Sigmoid colon (tissue), 7 donors: ENCODE measurements at places on chromosomes 12 and 14.

DNA sequence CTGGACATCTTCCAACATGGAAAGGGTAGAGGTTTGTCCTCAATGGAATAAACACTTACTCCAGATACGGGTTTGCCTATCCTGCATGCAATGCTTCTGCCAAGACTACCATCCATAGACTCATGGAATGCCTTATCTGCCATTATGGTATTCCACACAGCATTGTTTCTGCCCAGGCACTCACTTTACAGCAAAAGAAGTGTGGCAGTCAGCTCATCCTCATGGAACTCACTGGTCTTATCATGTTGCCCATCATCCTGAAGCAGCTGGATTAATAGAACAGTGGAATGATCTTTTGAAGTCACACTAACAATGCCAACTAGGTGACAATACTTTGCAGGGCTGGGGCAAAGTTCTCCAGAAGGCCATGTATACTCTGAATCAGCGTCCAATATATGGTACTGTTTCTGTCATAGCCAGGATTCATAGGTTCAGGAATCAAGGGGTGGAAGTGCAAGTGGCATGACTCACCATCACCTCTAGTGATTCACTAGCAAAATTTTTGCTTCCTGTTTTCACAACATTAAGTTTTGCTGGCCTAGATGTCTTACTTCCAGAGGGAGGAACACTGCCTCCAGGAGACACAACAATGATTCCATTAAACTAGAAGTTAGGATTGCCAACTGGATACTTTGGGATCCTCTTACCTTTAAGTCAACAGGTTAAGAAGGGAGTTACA is 140.4 kb downstream of the SLC35F4 start:
- no peak for DNase-seq

DNA sequence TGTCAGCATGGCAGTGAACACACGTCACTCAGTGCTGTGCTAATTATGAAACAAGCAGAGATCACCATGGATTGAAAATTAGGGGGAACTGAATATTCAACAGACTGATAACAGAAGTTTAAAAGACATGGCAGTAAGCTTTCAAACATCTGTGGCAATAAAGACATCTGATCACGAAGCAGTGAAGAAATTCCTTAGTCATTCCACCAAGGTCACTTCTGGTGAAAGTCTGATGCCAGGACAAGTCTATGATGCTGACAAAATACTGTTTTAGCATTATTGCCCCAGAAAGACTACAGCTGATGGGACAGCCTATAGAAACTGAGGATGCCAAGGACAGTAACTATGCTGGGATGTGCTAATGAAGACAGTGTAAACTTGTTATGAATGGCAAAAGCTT is 126.9 kb upstream of the RBM19 start:
- DNase-seq, result no peak

GRCh38 chr12:65656891-65657351 is 167.4 kb upstream of the HMGA2 start:
- DNase-seq, result no peak

DNA sequence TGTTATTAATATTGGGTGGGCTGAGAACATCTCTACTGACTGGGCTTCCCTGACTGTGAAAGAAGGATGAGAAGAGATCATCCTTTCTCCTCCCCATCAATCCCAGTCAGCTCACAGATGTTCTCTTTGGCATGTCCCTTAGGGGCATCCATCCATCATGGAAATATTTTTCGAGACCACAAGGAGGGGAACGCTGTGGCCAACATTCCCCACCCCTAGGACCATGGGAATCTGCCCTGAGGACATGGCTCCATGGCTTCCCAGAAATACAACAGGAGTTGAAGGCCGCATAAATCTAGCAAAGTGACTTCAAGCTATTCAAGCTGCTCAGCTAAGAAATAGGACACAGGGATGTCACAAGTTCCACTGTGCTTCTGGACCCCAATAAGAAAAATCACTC is 456.8 kb downstream of the MED13L start:
- no peak for DNase-seq

DNA sequence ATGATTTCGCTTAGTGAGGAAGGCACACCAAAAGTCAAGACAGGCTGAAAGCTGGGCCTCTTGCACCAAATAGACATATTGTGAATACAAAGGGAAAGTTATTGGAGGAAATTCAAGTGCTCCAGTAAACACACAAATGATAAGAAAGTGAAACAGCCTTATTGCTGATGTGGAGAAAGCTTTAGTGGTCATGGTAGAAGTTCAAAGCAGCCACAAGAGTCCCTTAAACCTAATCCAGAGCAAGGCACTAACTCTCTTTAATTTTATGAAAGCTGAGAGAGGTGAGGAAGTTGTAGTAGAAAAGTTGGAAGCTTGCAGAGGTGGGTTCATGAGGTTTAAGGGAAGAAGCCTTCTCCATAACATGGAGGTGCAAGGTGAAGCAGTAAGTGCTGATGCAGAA is 988.3 kb downstream of the VRK1 start:
- no peak for DNase-seq
